GM19239 (cell line): ENCODE measurements at places on chromosomes 13 and 19.

GRCh38 chr19:10021446-10021845 is 8.2 kb downstream of the RDH8 start:
- no peak for DNase-seq

DNA sequence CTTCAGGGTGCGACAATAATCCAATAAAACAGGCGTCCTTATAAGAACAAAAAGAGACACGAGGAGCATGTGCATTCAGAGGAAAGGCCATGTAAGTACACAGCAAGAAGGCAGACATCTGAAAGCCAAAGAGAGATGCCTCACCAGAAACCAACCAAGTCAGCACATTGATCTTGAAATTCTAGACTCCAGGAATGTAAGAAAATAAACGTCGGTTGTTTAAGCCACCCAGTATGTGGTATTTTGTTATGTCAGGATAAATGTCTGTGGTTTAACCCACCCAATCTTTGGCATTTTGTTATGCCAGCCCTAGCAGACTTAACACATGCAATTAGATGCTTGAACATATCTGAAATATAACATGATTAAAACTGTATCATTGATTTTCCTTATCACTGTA is 452.0 kb downstream of the SLITRK6 start:
- no peak for DNase-seq

DNA sequence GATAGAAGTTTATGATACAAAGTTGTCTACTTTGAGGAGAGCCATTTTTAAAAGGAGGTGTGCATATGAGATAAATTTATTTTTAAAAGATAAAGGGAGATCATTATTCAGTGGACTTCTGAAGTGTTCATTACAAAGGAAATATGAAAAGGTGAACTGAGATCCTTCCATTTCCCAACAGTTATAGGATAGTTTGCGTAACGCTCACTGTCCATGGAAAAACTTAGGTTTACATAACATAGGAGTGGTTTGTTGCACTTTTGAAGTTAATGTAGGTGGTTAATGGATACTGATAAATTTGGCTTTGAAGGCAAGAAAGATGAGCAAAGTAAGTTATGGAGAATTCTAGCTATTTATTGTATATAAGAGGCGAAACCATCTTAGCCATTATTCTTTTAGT is 92.5 kb downstream of the WDFY2 start:
- DNase-seq = no peak

GRCh38 chr13:102648046-102648445 is 46.8 kb downstream of the METTL21C start:
- DNase-seq = no peak

DNA sequence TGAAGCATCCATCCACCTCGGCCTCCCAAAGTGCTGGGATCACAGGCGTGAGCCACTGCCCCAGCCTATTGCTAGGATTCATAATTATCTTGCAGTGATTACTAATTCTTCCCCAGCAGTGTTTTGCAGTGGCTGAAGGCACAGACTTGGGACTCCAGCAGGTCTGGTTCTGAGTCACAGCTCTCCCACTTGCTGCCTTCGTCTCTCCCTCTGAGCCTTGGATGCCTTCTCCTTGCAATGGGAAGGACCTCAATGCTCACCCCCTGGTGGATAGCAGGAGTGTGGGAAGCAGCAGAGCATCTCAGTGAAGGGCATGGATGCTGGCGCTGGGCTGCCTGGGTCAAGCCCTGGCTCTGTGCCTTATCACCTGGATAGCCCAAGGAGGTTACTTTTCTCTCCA is 37.6 kb upstream of the SHKBP1 start:
- no peak for DNase-seq

GRCh38 chr19:13600091-13600490 is 93.8 kb upstream of the CACNA1A start:
- no peak for DNase-seq

- no peak for DNase-seq
Observed at GRCh38 chr13:51905787-51906186, 44.0 kb downstream of the CCDC70 start.

GRCh38 chr13:44792096-44792495 is 197.2 kb downstream of the NUFIP1 start:
- DNase-seq = no peak

GRCh38 chr19:6753178-6754031 is 13.8 kb downstream of the SH2D3A start:
- DNase-seq = peak; percentile 99

- DNase-seq = no peak
Observed at GRCh38 chr13:56735537-56735942, 405.2 kb upstream of the PRR20A start.

- DNase-seq = no peak
Observed at GRCh38 chr19:30180691-30181090, 191.5 kb upstream of the ZNF536 start.

DNA sequence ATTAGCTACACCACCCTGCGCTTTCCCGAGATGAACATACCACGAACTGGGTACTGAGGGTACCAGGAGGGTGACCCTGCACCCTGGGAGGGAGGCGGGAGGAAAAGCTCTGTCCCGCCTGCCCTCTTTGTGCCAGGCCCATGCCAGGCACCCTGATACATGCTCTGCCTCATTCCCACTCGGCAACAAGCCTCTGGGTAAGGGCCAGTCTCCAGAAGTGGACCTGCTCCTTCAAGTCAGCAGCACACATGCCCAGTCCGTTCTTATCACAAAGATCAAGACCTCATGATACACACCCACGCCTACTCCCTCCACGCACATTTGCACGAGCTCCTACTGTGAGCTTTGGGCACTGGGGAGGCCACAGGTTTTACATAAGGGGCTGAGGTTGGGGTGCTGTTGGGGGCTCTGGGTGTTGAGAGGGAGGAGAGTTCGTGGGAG is 2.0 kb upstream of the FFAR1 start:
- DNase-seq = no peak

GRCh38 chr19:42323852-42324654 is 1.4 kb upstream of the MEGF8 start:
- DNase-seq = no peak

DNA sequence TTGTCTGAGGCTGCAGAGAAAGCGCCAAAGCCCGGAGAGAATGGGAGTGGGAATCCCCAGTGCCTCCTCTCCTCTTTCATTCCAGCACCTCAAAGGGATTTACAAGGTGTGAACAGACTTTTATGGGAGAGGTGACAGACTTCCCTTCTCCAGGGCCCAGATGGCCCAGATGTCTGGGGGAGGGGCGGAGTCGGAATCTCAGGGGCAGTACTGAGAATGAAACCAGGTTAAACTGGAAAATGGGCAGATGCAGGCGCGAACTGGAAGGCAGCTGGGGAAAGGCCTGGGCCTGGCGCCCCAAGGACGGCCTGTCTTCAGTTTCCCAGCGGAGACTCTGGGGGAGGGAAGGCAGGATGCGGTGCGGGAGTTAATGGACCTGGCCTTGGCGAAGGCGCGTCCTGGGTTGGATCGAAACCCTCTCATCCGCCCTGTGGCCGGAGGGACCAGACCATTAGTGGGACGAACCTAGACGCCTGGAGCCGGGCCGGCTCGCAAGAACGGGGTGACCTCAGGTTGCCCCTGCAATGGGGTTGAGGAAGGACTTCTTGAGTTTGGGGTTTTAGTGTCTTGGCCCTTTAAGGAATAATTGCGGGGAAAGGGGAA is 592 bp upstream of the TRIP10 start:
- DNase-seq = no peak

GRCh38 chr13:43072394-43072793 is 49.0 kb downstream of the DNAJC15 start:
- no peak for DNase-seq

- no peak for DNase-seq
Observed at GRCh38 chr19:29397748-29398147, 128.0 kb upstream of the VSTM2B start.

GRCh38 chr19:37572203-37572602 is 22.4 kb downstream of the ZNF571 start:
- no peak for DNase-seq

DNA sequence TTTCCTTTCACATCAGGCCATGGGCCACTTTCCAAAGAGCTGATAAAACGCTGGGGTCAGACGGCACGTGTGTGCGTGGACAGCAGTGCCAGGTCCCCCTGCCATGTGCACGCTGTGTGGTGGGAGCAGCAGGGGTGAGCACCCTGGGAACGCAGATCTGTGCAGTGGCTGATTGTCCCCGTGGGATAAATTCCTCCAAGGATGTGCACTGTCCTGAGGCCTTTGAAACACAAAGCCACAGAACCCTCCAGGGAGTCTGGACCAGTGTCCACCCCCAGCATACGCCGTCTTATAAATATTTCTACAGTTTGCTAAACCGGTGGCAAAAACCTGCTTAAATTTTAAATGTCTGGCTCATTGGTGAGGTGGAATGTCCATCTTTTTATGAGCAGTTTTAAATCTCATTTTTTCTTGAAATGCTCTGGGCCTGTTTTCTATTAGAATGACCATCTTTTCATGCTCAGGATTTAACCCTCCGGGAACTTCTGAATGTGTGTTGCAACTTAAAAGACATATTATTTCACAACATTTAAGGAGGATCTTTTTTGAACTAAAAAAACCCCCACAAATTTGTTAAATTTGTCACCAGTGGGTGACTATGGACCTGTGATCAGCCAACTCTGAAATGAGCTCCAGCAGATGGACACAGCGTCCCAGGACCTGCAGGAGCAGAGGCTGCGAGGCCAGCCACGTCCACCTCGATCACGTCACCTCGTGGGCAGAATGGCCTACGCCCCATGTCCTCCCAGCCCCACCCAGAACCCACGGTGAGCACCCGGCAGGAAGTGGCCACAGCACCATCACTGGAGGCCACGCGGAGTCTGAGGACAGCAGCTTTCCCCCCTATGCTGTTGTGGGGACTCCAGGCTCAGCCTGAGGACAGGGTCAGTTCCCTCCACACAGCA is 68.6 kb downstream of the RASA3 start:
- DNase-seq = no peak

GRCh38 chr13:70457474-70457873 is 349.2 kb upstream of the KLHL1 start:
- DNase-seq = no peak

- DNase-seq = no peak
Observed at GRCh38 chr13:88162076-88162702, 491.0 kb downstream of the SLITRK5 start.

- no peak for DNase-seq
Observed at GRCh38 chr19:2302319-2303210, 5.4 kb downstream of the LINGO3 start.

DNA sequence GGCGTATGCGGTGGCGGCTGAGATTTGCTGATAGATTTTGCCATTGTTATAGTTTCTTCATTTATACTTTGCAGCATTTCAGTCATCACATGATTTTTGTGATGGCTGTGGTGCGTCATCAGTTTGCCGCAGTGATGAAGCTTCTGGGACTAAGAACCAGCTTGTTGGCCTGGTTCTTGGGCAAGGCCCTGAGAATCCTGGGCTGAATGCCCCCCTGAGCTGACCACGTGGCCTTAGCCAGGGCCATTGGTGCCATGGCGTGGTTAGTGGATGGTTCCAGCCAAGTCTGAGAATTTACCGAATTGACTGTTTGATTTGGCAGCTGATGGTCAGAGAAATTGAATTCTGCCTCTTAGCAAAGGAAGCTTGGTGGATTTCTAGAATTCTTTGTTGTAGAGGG is 17.8 kb downstream of the GATAD2A start:
- DNase-seq = no peak

DNA sequence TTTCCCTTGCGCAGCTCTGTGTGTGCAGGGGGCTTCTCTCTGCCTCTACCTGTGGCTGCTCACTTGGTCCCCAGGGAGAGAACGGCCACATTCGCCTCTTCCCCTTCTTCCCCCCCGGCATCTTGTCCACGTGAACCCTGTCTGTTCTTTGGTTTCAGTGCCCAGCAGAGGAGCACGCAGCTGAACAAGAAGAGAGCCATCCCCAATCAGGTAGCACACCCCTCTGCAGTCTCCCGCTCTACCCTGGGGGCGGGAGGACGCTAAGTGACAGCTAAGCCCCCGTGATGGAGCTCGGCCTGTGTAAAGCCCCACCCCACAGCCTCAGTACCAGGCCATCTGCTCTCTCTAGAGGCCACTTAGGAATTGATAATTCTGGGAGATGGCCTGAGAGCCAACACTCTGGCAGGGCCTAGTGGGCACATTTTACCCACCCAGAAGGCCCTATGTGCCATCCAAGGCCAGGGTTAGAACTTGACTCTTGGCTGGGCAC is 30.2 kb downstream of the TMED1 start:
- no peak for DNase-seq

DNA sequence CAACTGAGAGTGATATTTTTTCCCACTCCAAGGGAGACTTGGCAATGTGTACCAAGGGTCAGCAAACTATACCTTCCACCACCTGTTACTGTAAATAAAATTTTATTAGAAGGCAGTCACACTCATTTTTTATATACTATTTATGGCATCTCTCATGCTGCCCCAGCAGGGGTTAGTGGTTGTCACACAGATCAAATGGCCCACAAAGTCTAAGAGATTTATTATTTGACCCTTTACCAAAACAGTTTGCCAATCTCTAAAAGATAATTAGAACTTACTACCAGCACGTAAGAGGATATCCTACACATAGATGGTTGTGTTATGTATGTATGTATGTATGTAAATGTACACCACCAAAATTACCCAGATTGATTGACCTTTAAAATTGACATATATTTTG is 185.1 kb downstream of the PRR20E start:
- no peak for DNase-seq

- DNase-seq = peak; percentile 75
Observed at GRCh38 chr19:15629003-15629880, 11.5 kb upstream of the CYP4F3 start.

DNA sequence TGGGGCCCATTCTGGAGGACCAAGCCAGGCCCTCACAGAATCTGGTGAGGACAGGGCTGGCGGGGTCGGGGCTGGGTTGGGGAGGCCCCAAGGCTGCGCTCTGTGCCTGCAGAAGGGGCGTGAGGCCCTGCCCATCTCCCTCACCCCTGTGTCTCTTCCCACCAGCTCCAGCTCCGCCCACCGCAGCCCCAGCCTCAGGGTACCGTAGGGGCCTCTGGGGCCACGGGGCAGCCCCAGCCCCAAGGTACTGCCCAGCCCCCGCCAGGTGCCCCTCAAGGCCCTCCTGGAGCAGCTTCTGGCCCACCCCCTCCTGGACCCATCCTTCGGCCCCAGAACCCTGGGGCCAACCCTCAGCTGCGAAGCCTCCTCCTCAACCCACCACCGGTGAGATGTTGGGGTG is 15.4 kb upstream of the PTOV1 start:
- DNase-seq = no peak

GRCh38 chr19:29587518-29587986 is 18.5 kb upstream of the POP4 start:
- DNase-seq = no peak

DNA sequence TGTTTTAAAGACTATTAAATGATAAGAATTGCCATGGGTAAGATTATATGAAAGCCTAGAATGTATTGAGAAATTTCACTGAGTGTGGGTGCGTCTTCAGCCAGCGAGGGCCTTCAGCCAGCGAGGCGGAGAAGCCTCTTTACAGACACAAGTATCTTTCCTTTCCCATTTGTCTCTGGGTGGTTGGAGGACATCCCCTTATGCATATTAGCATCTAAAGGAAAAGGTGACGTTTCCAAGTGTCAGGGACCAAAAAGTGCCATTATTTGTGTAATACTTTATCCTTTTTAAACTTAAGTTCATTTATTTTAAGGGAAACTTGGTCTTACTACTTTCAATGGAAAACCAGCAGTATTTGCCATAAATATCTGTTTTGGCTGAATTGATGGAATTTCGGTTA is 22.2 kb downstream of the SMARCA4 start:
- no peak for DNase-seq
